ENCODE measurements at places on chromosomes 6 and 20.
A peak's percentile ranks its signal among the peaks of the same experiment; 100 is the strongest.

DNA sequence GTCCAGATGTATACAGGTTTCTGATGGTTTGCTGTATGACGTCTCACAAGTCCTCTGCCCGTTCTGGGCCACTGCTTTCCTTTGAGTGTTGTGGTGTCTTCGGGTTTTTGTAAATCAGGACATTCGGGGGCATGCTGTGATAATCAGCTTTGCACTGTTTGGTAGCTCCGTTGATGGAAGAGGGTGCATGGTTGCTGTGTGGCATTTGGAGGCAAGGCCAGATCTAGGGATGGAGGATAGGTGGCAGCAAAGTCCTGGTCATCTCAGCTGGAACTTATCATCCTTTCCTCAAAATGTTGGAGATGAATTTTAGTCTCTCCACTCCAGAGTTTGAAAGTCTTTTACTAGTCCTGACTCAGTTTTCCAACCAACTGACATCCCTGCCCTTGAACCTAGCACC, 91.0 kb downstream of the SCP2D1 start:
- DNase-seq = no peak
- H3K4me1 ChIP-seq = no peaks in the 10 kb centered on the region
- no peak overlapping the region for H3K4me3 ChIP-seq
- H3K27ac ChIP-seq = no peak overlapping the region

GRCh38 chr6:163487606-163488005, 73.1 kb downstream of the QKI start:
- H3K27ac ChIP-seq = no peak overlapping the region
- no peak overlapping the region for H3K4me3 ChIP-seq
- peaks cover 6% of the 10 kb centered on the region for H3K4me1 ChIP-seq
- no peaks in the 10 kb centered on the region for H3K36me3 ChIP-seq
- no peak for DNase-seq
- no peaks in the 10 kb centered on the region for H3K27me3 ChIP-seq

- H3K36me3 ChIP-seq = no peaks in the 10 kb centered on the region
- H3K4me1 ChIP-seq = no peaks in the 10 kb centered on the region
- H3K27ac ChIP-seq = no peak overlapping the region
- no peaks in the 10 kb centered on the region for H3K27me3 ChIP-seq
Observed at GRCh38 chr6:170156448-170157375, 134.2 kb downstream of the DLL1 start.

GRCh38 chr20:53707371-53708055, 113.9 kb upstream of the ZNF217 start:
- peaks cover 16% of the 10 kb centered on the region for H3K4me1 ChIP-seq
- H3K4me3 ChIP-seq = no peak overlapping the region
- DNase-seq = peak; percentile 68
- no peaks in the 10 kb centered on the region for H3K27me3 ChIP-seq

DNA sequence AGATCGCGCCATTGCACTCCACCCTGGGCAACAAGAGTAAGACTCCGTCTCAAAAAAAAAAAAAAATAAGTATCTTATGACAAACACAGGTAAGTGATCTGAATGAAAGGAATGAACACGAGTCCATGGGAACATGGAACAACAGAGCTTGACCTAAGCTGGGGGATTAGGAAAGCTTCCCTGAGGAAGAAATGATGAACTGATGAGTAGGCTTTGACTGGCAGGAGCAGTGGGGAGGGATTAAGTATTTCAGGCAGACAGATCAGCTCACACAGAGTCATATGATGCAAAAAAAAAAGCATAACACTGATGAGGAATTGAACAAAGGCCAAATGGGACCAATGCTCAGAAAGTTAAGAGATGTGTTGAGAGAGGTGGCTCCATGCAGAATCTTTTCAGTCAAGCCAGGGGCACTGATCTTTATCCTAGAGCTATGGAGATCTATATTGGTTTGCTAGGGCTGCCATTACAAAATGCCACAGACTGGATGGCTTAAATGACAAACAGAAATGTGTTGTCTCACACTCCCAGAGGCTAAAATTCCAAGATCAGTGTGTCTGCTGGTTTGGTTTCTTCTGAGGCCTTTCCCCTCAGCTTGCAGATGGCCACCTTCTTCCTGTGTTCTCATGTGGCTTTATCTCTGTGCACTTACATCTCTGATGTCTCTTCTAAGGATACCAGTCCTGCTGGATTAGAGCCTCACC, 85.6 kb downstream of the ANKRD6 start:
- no peak overlapping the region for H3K27ac ChIP-seq
- no peak overlapping the region for H3K4me3 ChIP-seq
- no peaks in the 10 kb centered on the region for H3K27me3 ChIP-seq
- DNase-seq = no peak
- H3K36me3 ChIP-seq = no peaks in the 10 kb centered on the region

DNA sequence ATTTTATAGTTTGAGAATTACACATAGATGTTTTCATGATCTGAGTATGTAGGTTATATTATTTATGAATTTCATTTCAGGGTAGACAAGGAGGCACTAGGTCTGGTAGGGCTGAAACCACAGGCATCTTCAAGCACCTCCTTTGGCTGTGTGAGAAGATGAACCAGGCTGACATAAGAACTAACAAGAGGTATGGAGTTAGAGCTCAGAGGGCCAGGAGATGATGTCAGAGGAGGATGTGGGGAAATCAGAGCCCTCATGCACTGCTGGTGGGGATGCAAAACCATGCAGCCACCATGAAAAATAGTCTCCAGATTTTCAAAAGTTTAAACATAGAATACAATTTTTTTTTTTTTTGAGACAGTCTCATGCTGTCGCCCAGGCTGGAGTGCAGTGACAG, 13.6 kb upstream of the RIPOR3 start:
- no peak for DNase-seq
- no peaks in the 10 kb centered on the region for H3K4me1 ChIP-seq
- no peak overlapping the region for H3K4me3 ChIP-seq
- no peaks in the 10 kb centered on the region for H3K27me3 ChIP-seq

DNA sequence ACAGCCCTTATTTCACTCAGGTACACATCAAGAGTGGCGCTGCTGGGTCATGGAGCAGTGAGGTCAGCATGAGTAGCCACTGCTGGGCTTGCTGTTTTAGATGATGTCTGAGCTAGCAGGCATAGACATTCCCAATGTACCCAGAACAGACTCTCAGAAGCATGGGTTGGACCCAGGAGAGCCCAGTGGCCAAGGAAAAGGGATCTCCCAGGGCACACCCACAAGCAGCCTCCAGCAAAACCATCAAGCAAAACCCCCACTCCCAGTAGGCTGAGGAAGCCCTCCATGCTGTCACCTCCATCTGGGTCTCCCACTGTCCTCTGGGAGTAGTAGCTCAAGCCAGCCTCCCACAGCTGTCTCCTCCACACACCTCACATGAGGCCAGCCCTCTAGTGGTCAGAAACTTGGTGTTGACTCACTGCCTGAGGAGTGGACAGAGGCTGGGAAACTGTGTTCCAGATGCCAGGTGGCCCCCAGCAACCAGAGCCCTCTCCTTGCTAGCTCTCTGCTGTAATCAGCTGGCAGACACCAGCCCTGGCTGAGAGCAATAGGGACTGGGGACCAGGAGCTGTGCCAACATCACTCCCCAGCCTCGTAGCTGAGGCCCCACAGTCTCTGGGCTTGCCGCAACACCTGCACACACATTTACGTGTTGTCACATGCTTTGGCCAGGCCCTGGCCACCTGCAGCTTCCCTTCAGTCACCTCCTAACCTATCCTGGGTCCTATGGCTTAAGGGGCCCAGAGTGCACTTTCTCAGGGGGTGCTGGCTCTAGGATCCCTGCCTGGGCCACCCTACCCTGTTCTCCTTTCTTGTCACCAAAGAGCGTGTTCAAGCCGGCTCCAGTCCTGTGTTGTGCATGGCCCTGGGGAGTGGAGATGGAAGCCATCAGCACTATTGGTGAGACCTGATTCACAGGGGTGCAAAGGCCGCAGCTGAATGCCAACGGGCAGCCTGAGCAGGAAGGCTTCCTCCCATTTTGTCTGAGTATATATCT, 1.9 kb upstream of the AP5S1 start:
- no peak overlapping the region for H3K4me3 ChIP-seq
- peaks cover 11% of the 10 kb centered on the region for H3K4me1 ChIP-seq
- peaks cover under 1% of the 10 kb centered on the region for H3K36me3 ChIP-seq
- DNase-seq = peak; percentile 74
- H3K27me3 ChIP-seq = no peaks in the 10 kb centered on the region

DNA sequence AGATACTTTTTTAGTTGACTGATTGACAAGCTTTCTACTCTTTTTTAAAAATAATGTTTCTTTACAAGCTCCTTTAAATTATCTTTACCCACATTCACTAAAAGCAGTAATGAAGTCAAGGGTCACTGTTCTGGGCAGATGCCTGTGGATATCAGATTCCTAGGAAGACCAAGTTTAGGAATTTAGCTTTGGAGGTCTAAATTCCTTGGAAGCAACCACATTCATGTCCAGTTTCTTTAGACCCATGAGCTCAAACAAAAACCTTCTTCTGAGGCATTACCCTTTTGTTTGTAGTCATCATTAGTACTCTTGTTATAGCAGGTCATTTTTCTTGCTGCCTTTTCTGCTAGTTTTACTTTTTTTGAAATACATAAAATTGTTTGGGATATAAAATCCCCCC, 462.9 kb upstream of the JAG1 start:
- no peak overlapping the region for H3K4me3 ChIP-seq
- DNase-seq = no peak
- no peaks in the 10 kb centered on the region for H3K4me1 ChIP-seq
- no peak overlapping the region for H3K27ac ChIP-seq
- no peaks in the 10 kb centered on the region for H3K36me3 ChIP-seq

- no peak for DNase-seq
- H3K4me3 ChIP-seq = no peak overlapping the region
- H3K36me3 ChIP-seq = no peaks in the 10 kb centered on the region
- no peak overlapping the region for H3K27ac ChIP-seq
- no peaks in the 10 kb centered on the region for H3K27me3 ChIP-seq
- peaks cover 3% of the 10 kb centered on the region for H3K4me1 ChIP-seq
Observed at GRCh38 chr6:166040292-166040691, 127.4 kb downstream of the TBXT start.

DNA sequence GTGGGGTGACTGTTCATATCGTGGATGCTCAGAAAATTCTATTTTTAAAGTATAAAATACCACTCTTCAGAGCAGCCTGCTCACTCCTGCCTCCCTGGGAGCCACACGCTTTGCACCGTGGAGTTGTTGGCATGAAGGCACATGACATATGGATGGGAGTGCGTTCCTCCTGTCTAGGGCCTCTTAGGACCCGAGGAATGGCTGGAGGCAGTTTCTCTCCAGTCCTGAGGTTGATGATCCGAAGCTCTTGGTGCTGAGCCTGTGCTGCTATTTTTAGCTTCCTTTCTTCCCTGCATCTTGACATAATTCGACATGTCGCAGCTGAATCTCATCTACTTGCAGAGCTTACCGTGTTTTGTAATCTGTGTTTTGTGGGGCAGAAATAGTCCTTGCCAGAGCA, 73.9 kb downstream of the PHACTR3 start:
- no peak for DNase-seq
- H3K27ac ChIP-seq = no peak overlapping the region
- no peaks in the 10 kb centered on the region for H3K4me1 ChIP-seq

GRCh38 chr6:170243386-170243785, 47.5 kb downstream of the DLL1 start:
- DNase-seq = no peak
- H3K36me3 ChIP-seq = no peaks in the 10 kb centered on the region
- H3K4me1 ChIP-seq = no peaks in the 10 kb centered on the region
- H3K27ac ChIP-seq = no peak overlapping the region

GRCh38 chr6:10976571-10976970, 67.5 kb downstream of the ELOVL2 start:
- no peak overlapping the region for H3K27ac ChIP-seq
- no peak for DNase-seq
- no peaks in the 10 kb centered on the region for H3K36me3 ChIP-seq
- H3K4me3 ChIP-seq = no peak overlapping the region
- H3K4me1 ChIP-seq = no peaks in the 10 kb centered on the region

DNA sequence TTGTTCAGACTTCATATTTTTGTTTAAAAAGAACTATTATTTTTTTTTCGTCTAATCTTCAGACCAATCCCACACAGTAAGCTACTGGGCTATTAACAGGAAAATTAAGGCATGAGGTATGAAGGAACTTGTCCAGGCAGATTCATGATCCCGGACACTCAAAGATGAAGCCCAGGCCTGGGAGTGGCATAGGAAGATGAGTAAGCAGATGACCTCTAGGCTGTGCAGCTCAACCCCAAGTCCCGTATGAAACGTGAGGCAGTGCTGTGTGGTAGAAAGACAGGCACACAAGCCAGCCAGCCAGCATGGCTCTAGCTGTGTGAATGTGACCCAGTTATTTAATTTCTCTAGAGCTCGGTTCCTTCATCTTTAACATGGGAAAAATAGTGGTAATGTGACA, 231.9 kb downstream of the CLIC5 start:
- no peak for DNase-seq
- H3K4me3 ChIP-seq = no peak overlapping the region
- H3K4me1 ChIP-seq = no peaks in the 10 kb centered on the region
- H3K27ac ChIP-seq = no peak overlapping the region
